ENCODE measurements at places on chromosomes 2 and 18.
A peak's percentile ranks its signal among the peaks of the same experiment; 100 is the strongest.

GRCh38 chr2:29235411-29235810 lies 120.2 kb downstream of the CLIP4 start:
- DNase-seq, result no peak

DNA sequence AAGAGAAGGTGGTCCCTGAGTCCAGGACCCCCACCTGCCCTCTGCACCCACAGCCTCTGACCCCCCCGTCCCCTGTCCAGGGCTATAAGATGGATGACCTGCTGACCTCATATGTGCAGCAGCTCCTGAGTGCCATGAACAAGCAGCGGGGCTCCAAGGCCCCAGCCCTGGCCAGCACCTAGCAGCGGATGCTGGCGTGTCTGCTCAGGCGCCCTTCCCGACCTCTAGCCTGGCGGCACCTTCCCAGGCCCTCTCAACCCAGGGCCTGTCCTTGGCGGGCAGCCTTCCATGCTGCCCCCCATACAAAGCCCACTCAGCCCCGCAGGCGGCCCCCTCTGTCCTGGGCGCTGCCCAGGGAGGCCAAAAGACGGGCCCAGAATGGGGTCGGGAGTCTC lies 8.7 kb upstream of the GPR17 start:
- DNase-seq, result no peak

DNA sequence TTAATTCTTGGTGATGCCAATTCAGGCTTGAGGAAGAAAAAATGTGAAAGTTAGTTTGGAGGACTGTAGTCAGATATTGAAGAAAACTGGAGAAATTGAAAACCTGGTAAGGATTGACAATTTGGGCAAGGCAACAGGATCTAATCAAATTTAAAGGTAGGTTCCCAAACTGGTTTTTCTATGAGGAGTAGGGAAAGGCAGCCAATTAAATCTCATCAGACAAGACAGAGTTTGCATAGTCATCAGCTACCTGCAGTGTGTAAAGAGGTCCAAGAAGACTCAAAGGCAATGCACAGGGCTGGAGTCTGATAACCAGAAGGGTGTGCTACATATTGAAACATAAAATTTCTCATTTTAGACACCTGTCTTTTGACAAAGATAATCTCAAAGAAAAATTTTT lies 16.0 kb upstream of the CAB39 start:
- DNase-seq, result no peak

GRCh38 chr2:31831585-31831984 lies 179.2 kb downstream of the MEMO1 start:
- DNase-seq, result no peak

DNA sequence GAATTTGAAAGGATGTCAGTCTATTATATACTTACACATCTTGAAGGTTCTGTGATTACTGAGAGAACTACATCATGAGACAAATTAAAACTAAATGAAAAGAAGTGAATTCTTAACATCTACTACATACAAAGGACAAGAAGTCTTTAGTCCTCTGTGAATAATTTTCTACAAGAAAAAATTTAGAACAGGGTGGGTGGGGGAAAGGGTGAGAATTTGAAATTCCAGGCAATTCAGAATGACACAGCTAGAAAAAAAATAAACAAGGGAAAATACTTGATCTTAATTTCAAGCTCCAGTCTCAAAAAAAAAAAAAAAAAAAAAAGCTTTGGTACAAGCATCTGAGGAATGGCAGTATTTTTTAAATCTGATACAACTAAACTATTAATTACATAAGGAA lies 15.5 kb downstream of the CUL3 start:
- DNase-seq, result no peak

DNA sequence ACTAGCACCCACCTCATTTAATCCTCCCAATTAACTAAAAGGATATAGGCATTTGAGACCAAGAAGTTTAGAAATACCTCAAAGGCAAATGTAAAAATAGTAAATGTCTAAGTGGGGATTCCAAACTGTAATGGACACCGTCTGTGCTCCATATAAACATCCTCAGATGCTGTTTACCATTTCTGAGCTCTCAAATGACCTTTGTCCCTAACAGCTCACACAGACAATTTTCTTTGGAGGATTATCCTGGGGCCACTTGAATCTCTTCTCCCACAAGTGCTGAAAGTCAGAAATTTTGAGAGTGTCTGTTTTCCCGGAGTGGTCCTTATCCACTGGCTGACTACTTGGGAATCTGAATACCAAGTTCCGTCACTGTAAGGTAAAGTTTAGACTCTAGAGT lies 1418.9 kb downstream of the LRP1B start:
- DNase-seq, result no peak

- no peak for DNase-seq
Measured at GRCh38 chr2:37779611-37780386, 108.4 kb upstream of the CDC42EP3 start.

GRCh38 chr2:69589973-69590652 lies 53.4 kb downstream of the AAK1 start:
- DNase-seq, result no peak

GRCh38 chr2:37679072-37679695 lies 7.7 kb upstream of the CDC42EP3 start:
- DNase-seq, result no peak

GRCh38 chr2:234747032-234747431 lies 204.8 kb upstream of the SH3BP4 start:
- DNase-seq, result no peak

DNA sequence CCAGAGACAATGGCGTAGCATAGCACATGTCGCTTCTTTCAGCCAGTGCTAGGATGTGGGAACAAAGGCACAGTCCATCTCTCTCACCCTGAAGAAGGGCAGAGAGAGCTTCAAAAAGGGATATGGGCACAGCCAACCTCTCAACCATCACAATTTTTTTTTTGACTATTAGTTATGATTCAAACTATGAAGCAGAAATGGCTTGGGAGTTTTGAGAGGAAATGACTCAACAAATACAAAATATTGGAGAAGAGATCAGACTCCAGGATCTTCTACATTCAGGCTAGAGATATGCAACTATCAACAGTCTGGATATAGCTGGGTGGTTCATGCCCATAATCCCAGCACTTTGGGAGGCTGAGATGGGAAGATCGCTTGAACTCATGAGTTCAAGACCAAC lies 109.1 kb downstream of the MCFD2 start:
- peak; percentile 55 for DNase-seq

DNA sequence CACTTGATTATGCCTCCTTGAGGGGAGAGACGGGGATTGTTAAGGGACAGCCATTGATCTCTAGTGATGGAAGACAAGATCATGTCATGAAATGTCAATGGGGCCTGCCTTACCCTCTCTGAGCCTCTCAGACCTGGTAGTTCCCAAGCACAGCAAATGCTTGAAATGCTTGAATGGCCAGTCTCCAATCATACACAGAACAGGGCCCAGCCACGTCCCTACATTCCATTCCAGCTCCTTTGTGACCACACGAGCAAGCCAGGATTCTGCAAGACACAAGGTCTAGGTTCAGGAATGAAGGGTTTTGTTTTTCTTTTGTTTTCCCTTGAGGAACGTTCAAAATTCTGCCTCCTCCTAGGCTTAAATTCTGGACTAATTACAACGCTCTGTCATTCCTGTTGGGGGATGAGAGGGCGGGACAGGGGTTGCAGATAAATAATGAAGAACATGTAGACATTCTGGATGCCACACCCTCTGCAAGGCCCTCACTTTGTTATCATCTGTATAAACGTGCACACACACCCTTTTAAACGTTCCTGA lies 98.1 kb upstream of the YPEL5 start:
- no peak for DNase-seq

DNA sequence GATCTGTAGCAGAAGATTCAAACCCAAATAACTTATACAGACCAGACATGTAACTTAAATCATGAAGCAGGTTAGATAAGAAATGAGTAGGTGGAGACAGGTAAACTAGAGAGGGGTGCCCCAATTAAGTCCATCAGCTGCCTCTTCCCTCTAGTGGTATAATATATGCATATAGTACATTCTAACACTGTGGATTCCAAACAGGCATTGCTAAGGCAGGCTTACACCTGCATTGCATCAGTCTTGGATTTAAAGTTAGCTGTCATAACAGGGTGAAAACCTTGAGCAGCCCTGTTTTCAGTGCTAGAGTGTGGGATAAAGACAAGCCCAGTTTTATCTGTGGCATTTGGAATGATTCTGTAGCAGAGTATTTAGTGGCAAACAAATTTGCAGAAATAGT lies 63.4 kb downstream of the NYAP2 start:
- no peak for DNase-seq

DNA sequence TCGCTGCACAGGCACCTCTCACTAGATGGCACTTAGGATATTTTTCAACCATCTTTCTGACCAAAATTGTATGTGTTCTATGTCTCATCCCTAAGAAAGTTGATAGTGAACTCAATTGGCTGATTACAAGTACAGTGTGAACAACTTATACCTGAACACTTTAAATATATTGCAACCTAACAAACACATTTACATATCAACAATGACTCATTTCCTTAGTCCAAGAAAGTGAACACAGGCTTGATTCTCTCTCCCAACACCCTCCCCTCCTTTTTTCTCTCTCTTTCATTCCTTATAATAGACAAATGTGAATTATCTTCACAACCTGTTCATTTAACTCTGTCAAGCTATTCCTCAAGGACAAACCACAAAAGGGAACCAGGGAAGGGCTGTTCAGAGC lies 192.0 kb downstream of the SLC8A1 start:
- DNase-seq, result no peak

GRCh38 chr2:71460595-71461303 lies 7.4 kb downstream of the DYSF start:
- DNase-seq, result no peak

GRCh38 chr2:161096336-161096735 lies 63.9 kb upstream of the TANK start:
- DNase-seq, result no peak

DNA sequence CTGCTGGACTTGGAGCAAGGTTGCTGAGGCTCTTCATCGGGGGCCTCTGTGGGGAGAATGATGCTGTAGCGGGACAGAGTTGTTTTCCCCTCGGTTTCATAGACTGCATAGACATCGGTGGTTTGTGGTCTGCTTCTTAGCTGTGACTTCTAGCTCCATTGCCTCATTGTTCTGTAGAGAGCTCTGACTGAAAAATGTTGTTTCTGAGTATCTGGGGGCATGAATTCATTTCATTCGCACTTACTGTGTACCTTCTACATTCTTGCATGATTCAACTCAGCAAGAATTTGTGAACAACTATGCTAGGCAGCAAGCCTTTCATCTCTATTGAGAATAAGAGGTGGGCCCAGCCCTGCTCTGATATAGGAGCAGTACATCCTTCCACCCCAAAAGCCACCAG lies 406.8 kb downstream of the NBAS start:
- DNase-seq, result no peak

- no peak for DNase-seq
Measured at GRCh38 chr18:25062720-25063119, 289.2 kb downstream of the ZNF521 start.

DNA sequence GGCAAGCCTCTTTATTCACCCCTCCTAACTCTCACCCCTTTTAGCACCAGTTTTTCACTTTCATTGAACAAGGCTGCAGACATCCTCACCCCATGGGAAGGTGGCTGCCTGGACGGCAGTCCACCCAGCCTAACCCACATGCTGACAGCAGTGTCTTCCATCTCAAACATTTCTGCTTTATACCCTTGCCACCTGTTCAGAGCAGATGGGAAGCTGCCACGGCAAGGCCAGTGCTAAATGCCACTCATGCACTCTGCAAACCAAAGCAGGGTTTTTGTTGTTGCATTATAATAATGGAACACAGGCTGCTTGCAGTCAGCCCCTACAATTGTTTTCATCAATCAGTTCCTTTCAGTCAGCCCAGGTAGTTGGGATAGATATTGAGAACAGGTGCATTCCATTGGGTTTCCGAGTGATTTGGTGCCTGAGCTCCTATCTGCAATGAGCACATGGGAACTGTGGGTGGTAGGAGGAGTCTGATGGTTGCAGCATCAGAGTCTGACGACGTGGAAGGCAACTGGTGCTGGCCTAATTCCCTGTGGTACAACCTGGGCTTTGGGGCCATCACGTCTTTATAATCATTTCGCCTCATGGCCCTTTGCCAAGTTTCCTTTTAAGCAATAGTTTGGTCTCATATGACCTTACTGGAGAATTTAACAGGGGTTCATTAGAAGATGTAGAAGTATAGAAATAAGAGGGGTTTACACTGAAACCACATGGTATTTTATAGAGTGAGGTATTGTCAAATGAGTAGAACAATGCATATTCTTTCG lies 252.5 kb upstream of the SP5 start:
- DNase-seq, result no peak

- DNase-seq, result no peak
Measured at GRCh38 chr2:146193619-146194018, 1651.2 kb upstream of the ACVR2A start.

GRCh38 chr2:14516844-14517243 lies 115.7 kb upstream of the LRATD1 start:
- DNase-seq, result peak; percentile 95

GRCh38 chr18:24060644-24061043 lies 46.1 kb downstream of the TTC39C start:
- no peak for DNase-seq

DNA sequence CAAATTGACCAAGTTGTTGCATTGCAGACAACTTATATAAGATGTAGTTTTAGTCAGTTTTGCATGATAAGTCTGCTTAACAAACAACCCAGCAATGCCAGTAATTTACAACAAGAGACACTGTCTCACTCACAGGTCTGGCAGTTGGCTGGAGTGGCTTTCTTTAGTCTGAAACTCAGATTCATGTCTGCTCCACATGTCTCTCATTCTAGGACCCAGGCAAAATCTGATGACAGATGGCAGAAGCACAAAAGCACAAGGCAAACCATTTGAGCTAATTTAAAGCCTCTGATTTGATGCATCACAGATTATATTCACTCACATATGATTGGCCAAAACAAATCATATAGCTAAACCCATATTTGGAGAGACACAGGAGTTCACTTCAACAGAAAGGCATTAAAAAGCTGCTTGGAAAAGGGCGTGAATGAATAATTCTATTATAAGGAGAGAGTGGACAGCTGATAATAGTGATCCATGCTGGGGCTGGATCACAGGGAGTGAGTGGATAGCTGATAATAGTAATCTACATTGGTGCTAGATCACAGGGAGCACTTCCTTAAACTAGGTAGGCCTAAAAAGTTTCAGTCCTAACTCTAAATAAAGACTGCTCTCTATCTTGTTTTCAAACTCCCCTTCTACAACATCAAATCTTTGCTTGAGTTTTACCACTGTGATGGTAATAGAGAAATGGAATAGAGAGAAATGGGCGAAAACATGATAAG lies 593.2 kb upstream of the ZNF804A start:
- no peak for DNase-seq

GRCh38 chr2:233100192-233100998 lies 40.3 kb downstream of the INPP5D start:
- DNase-seq, result no peak

GRCh38 chr18:68520406-68521075 lies 194.4 kb downstream of the TMX3 start:
- DNase-seq, result peak; percentile 36

GRCh38 chr2:226063704-226064440 lies 664.4 kb downstream of the NYAP2 start:
- DNase-seq, result peak; percentile 67

GRCh38 chr2:68115965-68116364 lies 41.7 kb upstream of the PNO1 start:
- no peak for DNase-seq

Measured in fibroblast of skin of left biceps (primary cell).